ENCODE measurements at places on chromosomes 11 and 22. TPM values are rescaled to one million over a fixed set of nuclear protein-coding genes. Genes with fewer than 3 reads are reported as not detected.

DNA sequence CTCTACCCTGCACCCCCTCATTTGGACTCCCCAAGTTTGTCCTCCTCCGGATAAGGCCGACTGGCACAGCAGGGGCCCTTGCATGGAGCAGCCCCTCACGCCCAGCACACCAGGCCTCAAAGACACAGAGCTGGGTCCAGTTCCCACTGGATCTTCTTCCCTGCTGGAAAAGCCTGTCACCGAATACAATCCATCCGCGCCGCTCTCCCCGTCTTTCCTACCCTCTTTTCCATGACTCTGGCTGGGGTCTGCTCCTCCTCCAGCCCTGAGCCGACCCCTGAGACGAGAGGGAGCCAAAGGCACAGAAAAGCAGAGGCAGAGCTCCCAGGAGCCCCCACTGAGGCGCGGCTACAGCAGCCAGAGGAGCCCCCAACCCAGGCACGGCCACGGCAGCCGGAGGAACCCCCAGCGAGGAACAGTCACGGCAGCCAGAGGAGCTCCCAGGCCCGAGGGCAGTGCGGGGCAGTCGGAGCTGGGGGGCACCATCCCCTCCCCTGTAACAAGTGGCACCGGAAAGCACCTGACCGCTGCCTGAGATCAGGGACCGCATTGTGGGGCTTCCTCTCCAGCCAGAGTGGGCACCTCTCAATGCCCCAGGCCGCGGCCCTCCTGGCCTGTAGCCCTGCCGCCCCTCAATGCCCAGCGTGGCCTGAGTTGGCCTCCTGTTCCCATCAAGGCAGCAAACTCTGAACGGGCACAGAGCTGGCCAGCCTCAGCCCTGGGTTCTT is 12.0 kb downstream of the ALG12 start:
- DNase-seq, result no peak

GRCh38 chr11:42023267-42023666 is 563.8 kb upstream of the LRRC4C start:
- DNase-seq, result no peak

GRCh38 chr11:64265176-64266160 is 14.1 kb downstream of the PLCB3 start:
- DNase-seq, result no peak

- DNase-seq, result no peak
Measured at GRCh38 chr11:57650739-57651090, 1.0 kb upstream of the YPEL4 start.

GRCh38 chr11:94194712-94195111 is 66.1 kb downstream of the PANX1 start:
- no peak for DNase-seq

GRCh38 chr11:47854667-47855066 is 6.5 kb upstream of the NUP160 start:
- no peak for DNase-seq

DNA sequence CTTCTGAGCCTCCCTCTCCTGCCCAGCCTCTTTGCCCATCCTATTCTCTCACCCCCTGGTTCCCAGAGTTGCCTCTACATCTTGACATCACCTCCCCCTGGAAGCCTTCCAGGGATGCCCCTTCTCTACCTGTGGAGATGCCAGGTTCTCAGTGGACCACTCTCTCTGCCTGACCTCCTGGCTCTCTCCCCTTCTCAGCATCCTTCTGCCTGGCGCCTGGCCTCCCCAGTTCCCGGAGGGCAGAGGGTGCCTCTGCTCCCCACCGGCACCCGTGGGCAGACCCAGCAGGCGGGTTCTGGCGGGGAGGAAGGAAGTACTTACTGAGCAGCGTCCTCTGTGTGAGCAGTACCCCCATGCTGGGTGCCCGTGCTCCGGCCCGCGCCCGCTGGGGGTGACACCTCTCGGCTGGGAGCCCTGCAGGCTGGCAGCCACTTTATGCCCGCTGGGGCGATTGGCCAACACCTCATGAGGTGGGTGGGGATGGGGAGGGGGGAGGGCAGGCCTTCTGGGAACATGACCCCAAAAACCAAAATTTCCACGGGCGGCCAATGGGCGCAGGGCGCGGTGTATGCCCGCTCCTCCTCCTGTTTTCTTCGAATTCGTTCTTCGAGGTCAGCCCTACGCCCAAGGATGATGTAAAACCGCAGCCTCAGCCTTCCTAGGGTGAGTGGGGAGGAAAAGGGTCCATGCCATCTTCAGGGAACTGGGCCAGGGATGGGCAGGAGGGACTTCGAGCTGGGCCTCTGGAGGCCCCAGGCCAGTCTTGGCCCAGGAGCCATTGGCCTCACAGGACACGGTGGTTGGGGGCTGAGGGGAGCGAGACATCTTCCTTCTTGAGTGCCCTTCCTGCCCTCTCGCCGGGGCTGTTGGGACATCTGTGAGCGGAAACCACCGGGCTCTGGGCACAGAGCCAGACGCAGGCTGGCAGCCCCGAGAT is at the start of gene OSM:
TSS of gene OSM (minus strand) at position 407 of the 937 bp plus-strand sequence. CDS start at position 355, 52 bp downstream.
- no peak for DNase-seq

DNA sequence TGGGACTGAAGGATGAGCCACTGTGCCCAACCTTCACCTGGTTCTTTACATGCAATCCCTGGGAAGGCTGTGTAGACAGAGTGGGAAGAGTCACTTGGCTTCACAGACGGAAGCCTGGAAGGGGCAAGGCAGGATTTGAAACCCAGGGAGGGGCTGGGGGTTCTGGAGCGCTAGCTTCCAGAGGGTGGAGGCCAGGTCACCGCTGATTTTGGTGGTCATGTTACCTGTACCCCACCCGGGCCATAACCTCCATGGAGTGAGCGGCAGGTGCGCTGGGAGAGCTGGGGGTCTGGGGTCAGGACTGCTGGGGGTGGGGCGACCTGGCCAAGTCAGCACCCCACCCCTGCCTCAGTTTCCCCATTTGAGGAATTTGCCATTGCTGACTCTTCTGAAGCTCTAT is 38.3 kb downstream of the PDGFB start:
- no peak for DNase-seq

The ZNRF3 gene
- total RNA-seq, result 20.6 TPM

The OR8G5 gene
- total RNA-seq, result not detected

The ZBTB3 gene
- total RNA-seq, result 88.0 TPM

The MYBPC3 gene
- 0.07 TPM for total RNA-seq

The PGA4 gene
- total RNA-seq, result not detected

The OR52I1 gene
- total RNA-seq, result not detected

The PIH1D2 gene
- 0.85 TPM for total RNA-seq

The OR2D2 gene
- 0.26 TPM for total RNA-seq

The ATG2A gene
- 25.2 TPM for total RNA-seq

The INPP5J gene
- 7.7 TPM for total RNA-seq

The DDI1 gene
- not detected for total RNA-seq

The FAT3 gene
- 30.9 TPM for total RNA-seq

The GRIK4 gene
- 2.9 TPM for total RNA-seq

The OR52A5 gene
- total RNA-seq, result not detected

Measured in WTC11 (cell line).